ENCODE measurements at places on chromosomes 2 and 18.

DNA sequence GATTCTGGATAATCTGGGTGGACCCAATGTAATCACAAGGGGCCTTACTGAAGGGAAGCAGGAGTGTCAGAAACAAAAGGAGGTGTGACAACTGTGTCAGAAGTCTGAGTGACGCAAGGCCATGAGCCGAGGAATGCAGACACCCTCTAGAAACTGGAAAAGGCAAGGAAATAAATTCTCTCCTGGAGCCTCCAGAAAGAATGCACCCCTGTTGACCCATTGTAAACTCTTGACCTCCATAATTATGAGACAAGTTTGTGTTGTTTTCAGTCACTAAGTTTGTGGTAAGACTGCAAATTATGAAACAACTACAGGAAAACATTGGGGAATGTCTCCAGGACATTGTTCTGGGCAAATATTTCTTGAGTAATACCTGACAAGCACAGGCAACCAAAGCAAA, 47.3 kb upstream of the B3GNT7 start:
- DNase-seq: no peak

DNA sequence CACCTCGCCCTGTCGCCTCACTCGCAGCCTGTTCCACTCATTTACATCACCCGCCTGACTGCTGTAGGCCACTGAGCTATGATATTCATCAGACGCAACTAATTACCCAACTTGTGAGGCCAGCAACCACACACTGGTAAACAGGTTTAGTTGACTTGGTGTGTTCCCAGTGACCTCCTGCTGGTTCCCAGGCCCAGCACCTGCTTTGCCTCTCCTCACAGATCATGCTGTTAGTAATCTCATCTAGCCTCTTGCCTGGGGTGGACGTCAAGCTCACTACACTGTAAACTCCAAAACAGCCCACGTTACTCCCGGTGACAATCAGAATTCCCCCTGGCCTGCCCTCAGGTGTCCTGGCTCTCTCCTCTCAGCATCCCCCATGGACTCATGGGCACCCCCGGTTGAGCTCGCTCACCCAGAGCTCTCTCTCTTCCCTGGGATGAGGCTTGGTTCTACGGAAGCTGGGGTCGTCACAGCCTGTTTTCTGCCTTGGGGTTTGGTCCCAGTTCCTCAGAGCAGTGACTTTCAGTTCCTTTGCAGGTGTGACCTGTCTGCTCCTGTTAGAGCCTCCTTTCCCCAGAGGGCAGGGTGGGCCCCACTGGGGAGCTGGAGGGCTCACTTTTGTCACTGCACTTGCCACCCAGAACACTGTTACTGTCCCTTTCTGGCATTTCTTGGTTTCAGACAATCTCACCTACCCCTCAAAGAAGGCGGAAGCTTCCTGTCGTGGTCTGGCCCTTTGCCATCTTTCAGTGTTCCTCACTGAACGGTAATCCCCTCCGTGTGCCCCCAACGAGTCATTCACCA, 40.3 kb downstream of the INPP5D start:
- DNase-seq: no peak

DNA sequence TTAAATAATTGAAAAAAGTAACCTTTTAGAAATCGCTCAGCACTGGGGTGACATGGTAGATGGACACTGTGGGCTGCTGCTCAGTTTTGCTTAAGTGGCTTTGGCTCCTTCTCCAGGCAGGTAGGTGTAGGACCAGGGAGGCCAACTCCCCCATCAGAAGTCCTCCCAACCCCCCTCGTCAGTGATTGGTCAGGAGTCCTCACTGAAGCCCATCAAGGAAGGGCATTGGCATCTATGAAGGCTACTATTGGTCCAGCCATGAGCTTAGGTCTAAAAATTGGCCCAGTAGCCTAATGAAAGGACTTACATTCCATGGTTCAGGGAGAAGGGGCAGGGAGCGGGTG, 34.7 kb downstream of the ST3GAL5 start:
- DNase-seq: no peak

GRCh38 chr18:56175330-56176001, 462.9 kb downstream of the TXNL1 start:
- no peak for DNase-seq

- DNase-seq: no peak
Measured at GRCh38 chr2:53018825-53019425, 748.7 kb upstream of the CHAC2 start.

DNA sequence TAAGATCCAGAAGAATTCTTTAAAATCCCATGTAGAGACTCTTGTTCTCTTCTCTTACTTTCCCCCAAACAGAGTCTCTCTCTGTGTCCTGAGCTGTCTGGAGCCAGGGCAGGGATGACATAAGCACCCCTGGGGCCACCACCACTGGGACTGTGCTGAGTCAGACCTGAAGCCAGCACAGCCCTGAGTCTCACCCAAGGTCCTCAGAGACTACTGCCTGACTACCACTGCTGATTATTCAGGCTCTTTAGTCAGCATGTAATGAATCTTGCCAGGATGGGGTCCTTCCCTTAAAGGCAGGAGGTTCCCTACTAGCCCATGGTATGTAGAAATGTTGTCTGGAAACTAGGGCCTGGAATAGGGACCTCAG, 34.9 kb upstream of the DYNC1I2 start:
- no peak for DNase-seq

DNA sequence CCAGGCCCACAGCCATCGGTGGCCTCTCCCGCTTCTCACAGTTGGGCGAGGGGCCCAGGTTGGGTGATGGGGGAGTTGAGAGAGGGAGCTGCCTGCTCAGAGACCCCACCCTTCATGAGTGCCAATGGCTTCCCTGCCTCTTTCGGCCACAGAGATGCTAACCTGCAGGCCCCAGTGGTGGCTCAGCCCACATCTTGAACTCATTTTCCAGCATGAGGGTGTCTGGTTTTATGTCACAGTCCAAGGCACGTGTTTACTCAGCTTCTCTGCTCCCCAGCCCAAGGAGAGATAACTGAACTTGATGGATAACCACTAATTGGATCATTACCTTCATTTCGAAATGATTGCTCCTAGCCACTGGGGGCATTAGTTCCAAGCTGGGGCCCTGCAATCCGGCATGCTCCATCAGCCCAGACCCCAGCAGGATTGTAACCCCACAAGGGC, 45.9 kb upstream of the SIX2 start:
- DNase-seq: no peak

GRCh38 chr18:73244401-73244800, 376.6 kb upstream of the NETO1 start:
- DNase-seq: no peak

DNA sequence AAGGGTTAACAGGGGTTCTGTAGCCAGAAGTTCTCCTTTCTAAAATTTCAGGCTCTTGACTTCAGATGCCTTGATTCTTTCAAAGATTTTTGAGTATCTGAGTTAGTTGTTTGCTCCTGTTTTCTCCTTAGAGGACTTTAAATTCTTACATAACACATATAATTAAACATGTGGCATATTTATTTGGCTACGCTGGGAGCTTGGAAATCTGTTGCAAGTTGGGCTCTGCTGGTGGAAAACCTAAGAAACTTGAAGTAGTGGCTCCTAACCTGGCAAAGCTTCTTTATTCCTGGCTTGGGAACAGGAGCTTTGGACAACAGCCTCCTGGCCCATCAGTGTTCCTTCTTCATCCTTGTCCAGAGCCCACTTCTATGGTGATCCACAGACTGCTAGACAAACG, 72.6 kb downstream of the VIT start:
- DNase-seq: no peak

DNA sequence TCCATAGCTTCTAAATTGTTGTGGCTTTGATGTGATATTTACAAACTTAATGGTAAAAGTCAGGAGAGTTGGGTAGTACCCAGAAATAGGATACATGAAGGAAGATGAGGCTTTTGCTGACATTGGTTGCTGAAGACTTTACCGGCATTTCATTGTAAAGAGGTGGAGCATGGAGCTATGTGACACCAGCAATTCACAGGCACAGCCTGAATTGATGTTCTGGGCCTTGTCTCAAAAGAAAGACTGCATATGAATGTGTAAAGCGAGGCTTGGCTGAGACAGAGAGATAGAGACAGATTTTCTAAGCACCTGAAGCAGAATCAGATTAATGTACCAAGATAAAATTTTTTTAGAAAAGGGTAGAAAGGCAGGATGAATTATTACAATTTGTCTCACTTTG, 864.9 kb upstream of the ID2 start:
- no peak for DNase-seq

DNA sequence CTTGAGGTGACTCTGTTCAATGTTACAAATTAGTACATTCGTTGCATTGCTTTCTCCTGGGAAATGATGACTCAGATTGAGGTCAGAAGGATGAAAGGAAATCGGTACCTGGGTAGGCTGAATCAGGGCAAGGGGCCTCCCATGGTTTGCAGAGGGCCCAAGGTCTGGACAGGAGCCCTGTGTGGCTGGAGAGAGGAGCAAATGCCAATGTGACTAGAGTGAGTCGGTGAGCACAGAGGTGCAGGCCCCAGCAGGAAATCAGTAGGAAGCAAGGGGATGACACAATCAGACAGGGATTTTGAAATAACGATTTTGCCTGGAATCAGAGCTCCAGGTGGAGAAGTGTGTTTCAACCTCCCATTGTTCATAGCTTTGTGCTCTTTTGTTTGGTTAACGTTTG, 118.9 kb downstream of the CCDC102B start:
- DNase-seq: no peak

- no peak for DNase-seq
Measured at GRCh38 chr2:41764131-41764530, 283.7 kb upstream of the PKDCC start.

- peak; percentile 25 for DNase-seq
Measured at GRCh38 chr2:144331674-144332355, 188.1 kb downstream of the ZEB2 start.

- DNase-seq: no peak
Measured at GRCh38 chr18:26746398-26746797, 119.1 kb downstream of the AQP4 start.

DNA sequence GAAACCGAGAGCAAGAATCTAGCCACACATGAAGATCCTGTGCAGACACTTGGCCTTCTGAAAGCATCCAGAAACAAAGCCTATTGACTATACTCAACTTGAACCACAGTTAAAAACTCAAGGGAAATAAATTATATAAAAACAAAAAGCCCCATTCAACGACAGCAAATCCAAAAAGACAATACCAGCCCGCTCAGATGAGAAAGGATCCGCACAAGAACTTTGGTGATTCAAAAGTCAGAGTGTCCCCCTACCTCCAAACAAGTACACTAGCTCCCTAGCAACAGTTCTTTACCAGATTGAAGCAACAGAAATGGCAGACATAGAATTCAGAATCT, 163.2 kb downstream of the WDPCP start:
- no peak for DNase-seq

GRCh38 chr2:215903203-215903602, 110.1 kb downstream of the MREG start:
- DNase-seq: no peak

GRCh38 chr2:206846981-206847834, 81.8 kb downstream of the FASTKD2 start:
- DNase-seq: no peak

GRCh38 chr2:173903601-173904394, 61.4 kb downstream of the SP3 start:
- DNase-seq: no peak

DNA sequence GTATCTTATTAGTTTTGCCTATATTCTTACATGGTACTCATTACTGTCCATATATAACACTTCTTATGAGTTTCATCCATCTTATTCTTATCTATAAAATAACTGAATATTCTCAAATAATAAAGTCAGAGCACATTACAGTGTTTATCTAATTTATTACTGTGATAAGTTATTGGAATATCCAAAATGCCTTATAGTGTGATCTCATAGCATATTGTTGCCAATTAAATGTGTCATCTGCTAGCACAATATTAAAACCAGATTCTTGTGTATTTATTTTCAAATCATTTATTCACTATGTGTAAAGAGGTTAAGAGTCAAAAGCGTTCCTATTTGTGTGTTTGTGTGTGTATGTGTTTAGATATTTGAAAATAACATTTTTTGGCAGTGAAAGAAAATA, 151.9 kb downstream of the WDR7 start:
- DNase-seq: no peak

- DNase-seq: no peak
Measured at GRCh38 chr2:105112345-105112744, 74.5 kb downstream of the MRPS9 start.

GRCh38 chr18:25044694-25045093, 307.3 kb downstream of the ZNF521 start:
- no peak for DNase-seq

DNA sequence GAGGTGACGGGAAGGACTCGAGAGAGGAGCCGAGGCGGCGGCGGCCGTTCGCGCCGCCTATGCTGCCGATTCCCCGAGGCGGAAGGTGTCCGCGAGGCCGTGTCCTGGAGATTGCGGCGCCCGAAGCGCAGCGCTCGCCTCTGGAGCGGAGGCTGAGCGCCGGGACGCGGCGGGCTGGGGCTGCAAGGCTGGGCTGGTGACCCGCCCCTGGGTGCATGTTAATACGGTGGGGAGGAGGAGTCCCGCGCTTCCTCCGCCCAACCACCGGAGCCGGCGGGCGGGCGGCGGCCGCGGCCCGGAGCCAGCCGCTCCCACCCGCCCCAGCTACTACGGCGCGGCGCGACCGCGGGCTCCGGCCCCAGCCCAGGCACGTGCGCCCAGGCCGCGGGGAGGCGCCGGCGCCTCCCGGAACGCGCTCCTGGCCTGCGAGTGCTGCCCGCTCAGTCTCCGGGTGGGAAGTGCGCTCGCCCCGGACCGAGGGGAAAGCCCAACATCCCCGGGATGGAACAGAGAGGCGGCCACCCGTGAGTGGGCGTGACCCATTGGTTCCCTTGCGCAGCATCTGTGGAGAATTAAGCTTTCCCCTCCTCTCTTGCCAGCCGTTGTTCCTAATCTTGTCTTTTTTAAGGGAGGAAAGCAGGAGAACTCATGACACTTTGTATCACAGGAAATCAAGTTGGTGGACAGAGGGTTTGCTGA, at the start of gene DLGAP1:
Gene DLGAP1 (minus strand): TSS at position 195 of the 699 bp plus-strand sequence.
- DNase-seq: no peak

GRCh38 chr18:22186484-22186971, 17.1 kb downstream of the GATA6 start:
- DNase-seq: no peak

- no peak for DNase-seq
Measured at GRCh38 chr18:60649842-60650536, 277.4 kb upstream of the MC4R start.

DNA sequence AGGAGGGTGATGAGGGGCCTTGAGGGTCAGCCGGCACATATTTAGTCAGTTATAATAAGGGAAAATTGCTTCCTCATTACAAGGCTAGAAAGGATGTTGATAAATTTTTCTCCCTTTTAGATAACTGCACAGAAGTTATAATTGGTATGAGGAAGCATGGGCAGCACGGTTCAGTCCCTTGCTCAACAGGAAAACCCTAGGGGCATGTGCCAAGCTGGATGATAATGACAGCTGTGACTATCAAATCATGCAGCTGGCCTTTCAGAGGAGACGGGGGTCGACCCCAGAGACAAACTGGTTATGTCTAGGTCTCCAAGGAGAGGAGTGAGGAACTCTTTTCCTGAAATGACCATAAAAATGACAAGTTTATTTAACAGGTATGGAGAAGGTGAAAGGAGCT, 448.1 kb upstream of the VRK2 start:
- DNase-seq: no peak

- no peak for DNase-seq
Measured at GRCh38 chr2:171798156-171798820, 95.8 kb downstream of the SLC25A12 start.

Data from D721Med (cell line).